ENCODE measurements at places on chromosomes 16 and 17.

DNA sequence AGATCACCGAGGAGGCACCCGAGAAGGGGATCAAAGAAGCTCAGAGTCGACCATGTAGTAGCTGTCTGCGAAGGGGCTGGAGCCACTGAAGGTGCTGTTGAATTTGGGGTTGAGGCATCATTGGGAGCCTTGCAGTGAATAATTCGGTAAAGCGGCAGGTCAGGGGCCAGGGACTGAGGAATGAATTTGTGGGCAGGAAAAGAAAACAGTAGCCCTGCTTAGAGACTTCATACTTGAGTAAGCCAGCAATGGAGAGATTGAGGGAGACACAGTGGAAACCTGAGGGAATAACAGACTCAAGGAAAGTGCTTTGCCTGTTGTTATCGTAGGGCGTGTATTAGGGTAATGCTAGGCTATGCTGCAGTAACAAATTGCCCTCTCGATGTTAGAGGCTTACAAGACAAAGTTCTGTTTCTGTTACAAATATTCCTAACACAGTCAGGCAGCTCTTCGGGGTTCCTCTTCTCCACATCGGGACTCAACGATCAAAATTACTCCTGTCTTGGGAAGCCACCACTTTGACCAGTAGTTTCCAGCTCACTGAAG lies 13.4 kb upstream of the HERPUD1 start:
- DNase-seq, result no peak

- no peak for DNase-seq
Observed at GRCh38 chr17:21249920-21250703, 3.1 kb downstream of the NATD1 start.

- no peak for DNase-seq
Observed at GRCh38 chr17:77907497-77908461, 50.7 kb upstream of the TNRC6C start.

DNA sequence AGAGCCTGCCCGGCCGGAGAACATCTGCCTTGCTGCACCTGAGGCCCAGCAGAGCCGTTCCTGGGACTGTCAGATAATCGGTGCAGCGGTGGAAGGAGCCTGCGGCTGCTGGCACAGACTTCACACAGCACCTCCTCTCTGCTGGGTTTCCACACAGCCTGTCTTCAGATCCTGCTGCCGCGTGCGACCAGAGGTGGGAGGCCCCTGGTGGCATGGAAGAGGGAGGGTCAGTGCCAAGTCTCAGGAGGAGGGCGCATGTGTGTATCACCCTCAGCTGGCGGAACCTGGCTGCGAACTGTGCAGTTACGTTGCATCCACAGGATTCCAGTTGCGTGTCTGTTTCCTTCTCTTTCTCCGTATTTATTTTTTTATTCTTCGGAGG lies 3.3 kb downstream of the CDK5R1 start:
- DNase-seq, result no peak

DNA sequence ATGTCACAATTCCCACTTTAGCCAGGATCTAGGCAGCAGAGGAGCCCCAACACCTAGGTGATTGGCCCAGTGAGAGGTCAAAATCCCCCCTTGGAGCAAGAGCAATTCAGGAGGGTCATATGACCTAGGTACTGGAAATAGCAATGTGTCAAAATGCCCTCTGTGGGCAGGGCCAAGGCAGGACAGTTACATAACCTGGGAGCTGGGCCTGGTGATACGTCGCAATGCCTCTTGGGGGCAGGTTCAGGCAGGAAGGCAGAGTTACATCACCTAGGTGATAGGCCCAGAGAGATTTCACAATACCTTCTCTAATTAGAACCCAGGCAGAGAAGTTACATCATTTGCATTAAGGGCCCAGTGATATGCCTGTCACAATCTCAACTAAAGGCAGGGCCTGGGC lies 1906.3 kb downstream of the TP53TG3F start:
- DNase-seq, result no peak

DNA sequence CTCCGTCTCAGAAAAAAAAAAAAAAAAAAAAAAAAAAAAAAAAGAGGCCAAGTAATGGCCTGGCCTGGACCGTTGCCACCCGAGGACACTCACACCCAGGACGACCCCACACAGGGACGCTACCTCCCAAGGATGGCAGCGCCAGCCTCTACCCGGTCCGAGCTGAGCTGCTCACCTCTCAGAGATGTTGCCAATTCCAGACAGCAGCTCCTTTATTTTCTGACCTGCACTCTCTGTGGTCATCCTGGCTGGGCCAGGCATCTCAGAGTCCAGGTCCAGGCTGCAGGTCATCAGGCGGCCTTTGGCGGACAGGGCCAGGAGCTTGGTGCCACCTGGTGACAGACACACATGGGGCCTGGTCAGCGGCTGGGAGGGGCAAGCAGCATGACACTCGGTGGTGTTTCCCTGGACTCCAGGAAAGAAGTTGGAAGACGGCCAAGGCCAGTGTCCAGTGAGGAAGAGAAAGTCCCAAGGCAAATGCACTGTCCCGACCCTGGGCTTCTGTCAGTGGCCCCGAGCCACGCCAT lies 3.1 kb downstream of the FAAP100 start:
- DNase-seq, result no peak

- no peak for DNase-seq
Observed at GRCh38 chr17:79672496-79672895, 58.2 kb upstream of the ENPP7 start.

DNA sequence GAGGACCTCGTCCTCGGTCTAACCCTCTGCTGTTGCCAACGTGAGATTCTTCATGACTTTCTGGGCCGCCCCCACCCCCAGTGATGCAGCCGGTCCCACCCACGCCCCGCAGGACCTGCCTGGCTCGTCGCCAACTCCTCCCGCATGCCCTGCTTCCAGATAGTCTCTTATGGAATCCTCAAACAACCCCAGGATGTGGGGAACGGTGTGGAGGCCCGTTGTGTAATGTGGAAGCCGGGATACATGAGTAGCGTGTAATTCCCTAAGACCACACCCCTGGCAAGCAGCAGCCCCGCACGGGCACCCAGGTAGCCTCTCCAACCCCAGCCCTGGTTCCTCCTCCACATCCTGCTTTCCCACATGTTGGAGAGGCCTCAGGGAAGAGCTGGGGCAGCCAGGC lies 275.9 kb downstream of the C16orf95 start:
- DNase-seq, result no peak

All from GM12864 (cell line).